ENCODE measurements at places on chromosomes 1 and 21.
A peak's percentile ranks its signal among the peaks of the same experiment; 100 is the strongest.

DNA sequence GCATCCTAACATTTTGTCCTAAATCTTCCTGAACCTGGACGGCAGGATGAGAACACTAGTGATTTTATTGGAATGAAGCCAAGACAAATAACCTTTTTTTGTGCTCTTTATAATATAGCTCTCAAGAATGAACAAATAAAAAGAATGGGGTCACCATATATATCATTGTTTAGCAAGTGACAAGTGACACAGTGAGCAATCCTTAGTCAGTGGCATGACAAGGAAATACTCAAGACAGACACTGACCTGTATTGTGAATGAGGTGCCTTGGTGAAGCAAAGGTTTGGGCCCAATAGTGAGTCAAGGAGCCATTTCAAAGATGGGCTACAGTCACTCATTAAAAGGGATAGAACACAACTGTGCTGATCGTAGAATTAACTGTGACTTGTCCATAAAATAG is 35.7 kb downstream of the PTGFR start:
- no peak for DNase-seq

GRCh38 chr1:157431751-157432150 is 120.6 kb downstream of the FCRL5 start:
- no peak for DNase-seq

GRCh38 chr1:168897249-168897648 is 168.2 kb upstream of the DPT start:
- no peak for DNase-seq

- no peak for DNase-seq
Observed at GRCh38 chr21:36663033-36663855, 35.7 kb upstream of the SIM2 start.

DNA sequence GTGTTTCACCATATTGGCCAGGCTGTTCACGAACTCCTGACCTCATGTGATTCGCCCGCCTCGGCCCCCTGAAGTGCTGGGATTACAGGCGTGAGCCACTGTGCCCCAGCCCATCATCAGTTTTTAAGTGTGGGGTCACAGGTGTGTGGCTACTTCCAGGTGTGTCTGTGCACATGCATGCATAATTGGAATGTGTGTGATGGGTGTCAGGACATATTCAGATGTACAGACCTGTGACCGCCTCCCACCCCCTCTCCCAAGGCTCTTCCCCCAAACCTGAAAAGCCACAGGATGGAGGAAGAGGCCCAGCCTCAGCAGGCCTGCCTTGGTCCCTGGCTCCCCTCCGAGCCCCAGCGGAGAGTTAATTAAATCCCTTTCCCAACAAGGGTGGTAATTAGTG is 37.3 kb upstream of the CSF3R start:
- no peak for DNase-seq

- no peak for DNase-seq
Observed at GRCh38 chr1:3573500-3573899, 37.8 kb downstream of the MEGF6 start.

- DNase-seq = no peak
Observed at GRCh38 chr1:61836649-61837048, 94.4 kb downstream of the PATJ start.

DNA sequence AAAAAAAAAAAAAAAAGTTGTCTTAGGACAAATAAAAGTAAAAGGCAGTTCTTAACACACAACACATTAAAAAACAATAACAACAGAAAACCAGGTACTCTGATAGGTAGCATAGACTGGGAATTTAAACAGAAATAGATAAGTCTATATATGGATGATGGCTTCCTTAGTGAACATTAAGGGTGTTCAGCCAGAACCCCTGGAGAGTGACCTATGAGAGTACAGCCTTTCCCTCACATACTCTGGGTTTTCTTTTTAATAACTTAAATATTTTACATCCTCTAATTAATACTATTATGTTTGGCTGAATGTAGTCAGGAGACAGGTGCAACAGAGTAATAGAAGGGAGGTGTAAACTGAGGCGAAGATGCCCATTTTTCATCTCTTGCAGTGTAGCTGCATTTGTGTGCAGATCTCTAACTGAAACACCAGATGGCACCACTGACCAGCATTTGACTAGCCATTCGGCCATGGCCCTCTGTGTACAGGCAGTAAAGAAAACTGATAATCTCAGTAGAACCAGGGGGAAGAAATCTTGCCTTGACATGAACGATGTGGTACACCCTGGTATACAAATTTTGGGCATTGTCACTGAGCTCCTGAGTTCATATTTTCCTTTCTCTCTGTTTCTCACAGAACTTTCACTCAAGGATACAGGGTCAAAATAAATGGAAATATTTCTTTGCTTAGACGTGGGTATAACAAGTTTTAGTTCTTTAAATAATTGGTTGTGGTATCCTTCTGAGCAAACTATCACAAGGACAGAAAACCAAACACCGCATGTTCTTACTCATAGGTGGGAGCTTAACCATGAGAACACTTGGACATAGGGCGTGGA is 7.6 kb downstream of the TTF2 start:
- peak; percentile 39 for DNase-seq

DNA sequence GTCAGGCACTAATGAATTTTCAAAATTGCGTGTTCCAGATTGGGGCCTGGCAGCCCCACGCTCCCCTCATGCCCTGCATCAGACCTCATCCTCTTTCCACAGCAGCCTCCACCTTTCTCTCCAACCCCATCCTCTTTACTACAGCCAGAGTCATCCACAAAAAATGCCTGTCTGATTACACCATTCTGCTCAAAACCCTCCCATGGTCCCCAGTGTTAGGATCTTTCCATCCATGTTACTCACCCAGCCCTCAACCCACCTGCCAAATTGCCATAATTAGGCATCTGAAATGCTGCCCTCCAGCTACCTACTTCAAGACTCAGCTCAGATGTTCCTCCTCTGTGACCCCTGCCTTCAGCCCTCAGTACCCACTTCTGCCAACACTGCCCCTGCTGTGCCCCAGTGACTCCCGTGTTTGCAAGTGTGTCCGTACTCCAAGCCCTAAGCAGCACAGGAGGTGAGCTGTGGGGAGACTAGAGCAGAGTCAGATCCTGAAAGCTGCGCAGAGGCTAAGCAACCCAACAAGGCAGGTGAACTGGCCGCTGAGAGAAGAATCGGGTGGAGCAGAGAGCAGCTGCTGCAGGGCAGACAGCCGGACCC is 715 bp upstream of the ARTN start:
- DNase-seq = no peak

- DNase-seq = no peak
Observed at GRCh38 chr1:57839526-57839925, 415.7 kb upstream of the DAB1 start.

GRCh38 chr1:244791061-244791460 is 44.4 kb upstream of the COX20 start:
- DNase-seq = no peak

- no peak for DNase-seq
Observed at GRCh38 chr21:36437745-36438128, 42.2 kb downstream of the CLDN14 start.

DNA sequence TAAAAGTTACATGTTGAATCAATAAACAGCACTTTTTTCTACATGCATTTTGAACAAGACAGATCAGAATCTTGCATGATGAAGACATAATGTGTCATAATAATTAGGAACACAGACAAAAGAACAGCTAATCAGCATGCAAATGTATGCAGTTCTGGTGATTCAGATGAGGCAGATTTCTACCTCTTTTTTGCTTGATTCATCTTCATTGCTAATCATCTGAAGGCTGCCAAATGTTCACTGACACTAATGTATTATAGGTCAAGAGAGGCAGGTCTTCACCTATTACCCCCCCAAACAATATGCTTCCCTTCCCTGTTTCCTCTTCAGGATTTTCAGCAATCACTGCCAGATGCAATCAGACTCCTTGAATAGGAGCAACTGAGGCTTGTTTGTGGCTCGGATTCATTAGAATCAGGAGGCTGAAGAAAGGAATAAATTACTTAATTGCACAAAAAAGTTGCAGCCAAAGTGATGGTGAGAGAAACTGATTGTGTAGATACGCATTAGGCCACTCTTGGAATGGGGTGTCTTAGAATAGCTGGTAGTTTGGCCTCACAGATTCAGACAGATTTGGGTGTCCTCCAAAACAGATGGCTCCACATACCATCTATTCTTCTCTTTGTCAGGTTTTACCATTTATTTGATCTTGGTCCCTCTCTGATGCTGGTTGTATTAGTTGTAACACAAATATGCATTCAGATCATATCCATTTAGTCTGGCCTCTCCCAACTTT is 275.4 kb downstream of the RPS6KC1 start:
- DNase-seq = no peak

- no peak for DNase-seq
Observed at GRCh38 chr1:240801442-240801841, 189.5 kb upstream of the GREM2 start.

DNA sequence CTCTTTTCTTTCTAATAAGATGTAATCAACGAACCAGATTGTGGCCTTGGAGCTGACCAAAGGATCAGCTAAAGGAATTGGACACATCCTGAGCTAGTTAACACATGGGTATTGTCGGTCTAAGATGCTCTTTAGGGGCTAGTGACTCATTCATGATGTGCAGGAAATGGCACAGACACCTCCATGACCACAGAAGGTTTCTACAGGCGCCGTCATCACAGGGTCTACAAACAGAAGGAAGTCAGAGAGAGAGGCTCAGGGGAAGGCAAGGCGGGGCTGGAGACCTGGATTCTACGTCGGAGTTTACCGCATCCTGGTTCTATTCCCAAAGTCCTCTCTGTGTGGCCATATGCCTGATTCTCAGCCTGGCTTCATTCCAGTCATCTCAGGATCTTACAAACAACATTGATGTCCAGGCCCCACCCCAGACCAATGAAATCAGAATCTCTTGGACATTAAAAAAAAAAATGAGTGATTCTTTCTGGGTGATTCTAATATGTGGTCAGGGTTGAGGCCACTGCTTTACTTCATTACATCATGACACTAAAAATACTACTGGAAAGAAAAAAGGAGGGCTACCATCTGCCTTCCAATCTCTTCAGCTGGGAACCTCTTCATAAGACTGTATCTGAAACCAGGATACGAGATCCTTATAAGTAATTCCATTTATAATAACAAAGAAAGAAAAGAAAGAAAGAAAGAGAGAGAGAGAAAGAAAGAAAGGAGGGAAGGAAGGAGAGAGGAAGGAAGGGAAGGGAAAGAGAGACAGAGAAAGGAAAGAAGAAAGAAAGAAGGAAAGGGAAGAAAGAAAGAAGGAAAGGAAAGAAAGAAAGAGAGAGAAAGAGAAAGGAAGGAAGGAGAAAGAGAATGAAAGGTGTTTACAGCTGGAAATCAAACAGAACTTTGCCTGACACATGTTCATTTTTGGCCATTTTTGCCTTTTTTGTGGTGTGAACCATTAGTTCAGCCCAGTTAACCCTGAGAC is 11.6 kb upstream of the KCNJ15 start:
- peak; percentile 77 for DNase-seq

- DNase-seq = no peak
Observed at GRCh38 chr1:84387480-84388163, 10.7 kb upstream of the DNASE2B start.
